ENCODE measurements at places on chromosomes 11 and 22. TPM values are rescaled to one million over a fixed set of nuclear protein-coding genes. Genes with fewer than 3 reads are reported as not detected.
A peak's percentile ranks its signal among the peaks of the same experiment; 100 is the strongest.

DNA sequence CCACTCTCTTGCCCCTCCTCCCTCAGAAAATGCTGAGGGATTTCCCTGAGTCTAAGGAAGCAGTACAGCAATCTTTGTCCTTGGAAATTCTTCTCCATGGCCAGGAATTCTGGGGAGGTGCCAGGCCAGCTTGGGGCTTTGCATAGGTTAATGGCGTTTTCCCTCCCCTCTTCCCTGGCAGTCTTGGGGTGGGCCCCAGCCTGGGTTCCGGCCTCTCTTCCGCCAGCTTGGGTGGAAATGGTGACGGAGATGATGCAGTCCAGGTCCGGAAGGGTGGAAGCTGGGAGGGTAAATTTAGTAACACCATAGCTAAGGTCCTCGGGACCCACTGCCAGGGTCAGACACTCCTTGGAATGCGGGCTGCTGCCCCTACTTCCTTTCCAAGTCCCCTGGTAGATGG, 5.0 kb downstream of the PHLDB1 start:
- DNase-seq = no peak

- peak; percentile 69 for DNase-seq
Measured at GRCh38 chr11:67584205-67584880, 731 bp downstream of the GSTP1 start.

- DNase-seq = no peak
Measured at GRCh38 chr22:45199723-45200122, 36.0 kb downstream of the NUP50 start.

The UPB1 gene
- total RNA-seq = 0.16 TPM

Data from activated CD4-positive, alpha-beta T cell treated with anti-CD3 and anti-CD28 coated beads for 36 hours (primary cell).